Fibroblast of skin of scalp (primary cell): ENCODE measurements at places on chromosomes 1 and 21.

DNA sequence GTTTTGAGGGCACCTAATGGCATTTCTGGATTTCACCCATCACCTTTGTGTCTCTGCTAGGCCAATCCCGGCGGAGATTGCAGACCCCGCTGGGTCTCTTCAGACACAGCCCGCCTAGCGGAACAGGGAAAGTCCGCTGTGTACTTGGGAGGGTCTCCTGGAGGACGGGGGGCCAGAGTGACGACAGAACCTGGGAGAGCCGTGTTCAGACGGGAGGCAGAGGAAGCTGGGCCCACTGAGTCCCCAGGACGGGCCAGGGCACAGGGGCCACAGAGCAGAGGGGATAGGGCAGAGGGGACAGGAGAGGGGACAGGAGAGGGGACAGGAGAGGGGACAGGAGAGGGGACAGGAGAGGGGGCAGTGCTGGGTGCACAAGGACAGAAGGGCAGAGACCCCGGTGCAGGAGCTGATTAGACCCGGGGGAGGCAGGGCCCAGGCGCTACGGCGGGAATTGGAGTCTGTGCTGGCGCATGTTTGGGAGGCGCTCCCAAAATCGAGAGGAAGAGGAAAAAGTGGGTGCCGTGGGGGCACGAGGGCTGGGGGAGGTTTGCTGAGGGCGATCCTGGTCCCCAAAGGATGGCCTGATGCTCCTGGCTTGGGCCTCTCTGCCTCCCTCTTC lies 12.7 kb downstream of the TRPM2 start:
- no peak for DNase-seq

GRCh38 chr1:218886101-218886871 lies 287.4 kb upstream of the LYPLAL1 start:
- DNase-seq = peak; percentile 26

GRCh38 chr1:34378968-34379856 lies 202.5 kb downstream of the C1orf94 start:
- peak; percentile 29 for DNase-seq

DNA sequence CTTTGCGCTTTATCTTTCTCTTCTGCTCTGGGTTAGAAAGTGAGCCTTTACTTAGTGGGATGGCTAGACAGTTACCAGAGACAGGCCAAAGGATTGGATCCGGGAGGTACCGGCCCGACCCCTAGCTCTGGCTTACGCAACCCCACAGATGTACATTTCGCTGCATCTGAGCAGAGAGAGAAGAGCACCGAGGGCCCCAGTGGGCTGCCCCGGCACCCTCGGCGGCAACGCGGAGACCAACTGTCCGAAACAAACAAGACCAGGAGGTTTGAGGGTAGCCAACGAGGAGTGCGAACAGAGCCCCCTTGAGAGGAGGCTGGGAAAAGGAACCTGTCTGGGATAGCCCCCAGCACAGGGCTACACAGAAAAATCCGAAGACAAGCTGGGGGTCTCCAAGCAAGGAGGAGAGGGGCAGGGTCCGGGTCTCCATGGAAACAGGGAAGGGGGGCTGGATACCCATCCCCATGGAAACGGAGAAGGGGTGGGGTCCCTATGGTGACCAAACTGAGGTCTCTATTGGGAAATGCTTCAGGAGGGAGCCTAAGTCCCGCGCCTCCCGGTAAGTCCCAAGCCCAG lies 373 bp downstream of the MTF1 start:
- no peak for DNase-seq

DNA sequence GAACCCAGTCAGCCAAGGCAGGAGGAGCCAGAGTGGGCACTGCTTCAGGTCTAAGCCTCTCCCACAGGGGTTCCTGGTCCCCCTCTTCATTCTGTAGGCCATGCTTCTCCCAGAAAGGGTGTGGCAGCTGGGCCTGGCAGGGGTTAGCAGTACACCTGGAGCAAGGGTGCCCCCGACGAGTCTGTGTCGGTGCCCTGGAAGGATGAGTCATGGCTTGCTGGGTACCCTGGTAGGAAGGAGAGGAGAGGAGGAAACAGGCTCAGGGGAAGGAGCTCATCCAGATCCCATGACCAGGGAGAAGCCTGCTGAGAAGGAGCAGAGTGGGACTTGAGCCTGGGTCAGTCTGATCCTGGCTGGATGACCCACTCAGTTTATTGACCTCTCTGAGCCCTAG lies 10.3 kb downstream of the KDF1 start:
- no peak for DNase-seq

- DNase-seq = no peak
These were observed 7.8 kb upstream of the BSND start for GRCh38 chr1:54990916-54991315.

DNA sequence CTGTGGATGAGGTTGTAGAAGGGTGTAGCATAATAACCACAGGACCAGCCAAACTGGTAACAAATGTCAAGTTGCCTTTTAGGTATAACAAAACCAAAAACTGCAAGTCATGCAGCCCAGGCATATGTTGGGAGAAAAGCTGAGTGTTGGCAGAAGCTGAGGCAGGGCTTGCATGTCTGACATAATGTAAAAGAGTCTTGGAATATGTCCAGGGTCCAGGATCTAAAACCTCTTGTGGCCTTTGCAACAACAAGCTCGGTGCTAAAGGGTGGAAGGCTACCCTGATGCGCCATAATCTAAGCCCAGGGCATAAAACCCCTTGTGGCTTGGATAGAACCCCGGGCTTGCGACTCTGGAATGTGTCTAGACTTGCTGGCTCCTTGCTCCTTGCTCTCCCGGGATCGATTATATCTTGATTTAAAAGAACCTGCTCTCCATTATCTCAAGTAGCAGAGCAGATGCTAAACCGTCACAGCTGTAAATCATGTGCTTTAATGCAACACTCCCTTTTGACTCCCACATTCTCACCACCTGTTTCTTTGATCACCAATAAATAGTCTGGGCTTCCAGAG lies 26.5 kb upstream of the SLC35A3 start:
- peak; percentile 82 for DNase-seq

DNA sequence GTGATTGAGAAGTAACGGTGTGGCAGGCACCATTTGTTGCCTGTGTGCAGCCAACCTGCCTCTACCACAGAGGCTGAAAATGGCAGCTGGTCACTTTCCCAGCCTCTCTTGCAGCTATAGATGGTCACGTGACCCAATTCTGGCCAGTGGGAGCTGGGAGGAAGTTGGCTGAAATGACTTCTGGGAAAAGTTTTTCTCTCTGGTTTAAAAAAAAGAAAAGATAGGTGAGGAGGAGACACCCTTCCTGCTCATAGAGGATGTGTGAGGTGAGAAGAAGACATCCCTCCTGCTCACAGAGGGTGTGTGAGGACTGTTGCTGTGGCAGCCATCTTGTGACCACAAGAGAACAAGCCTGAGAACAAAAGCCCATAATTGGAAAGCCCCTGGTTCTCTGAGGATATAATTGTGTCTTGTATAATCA lies 122.8 kb downstream of the SYF2 start:
- DNase-seq = no peak
